NCI-H1417 (cell line): ENCODE measurements at places on chromosomes 1 and 21.

DNA sequence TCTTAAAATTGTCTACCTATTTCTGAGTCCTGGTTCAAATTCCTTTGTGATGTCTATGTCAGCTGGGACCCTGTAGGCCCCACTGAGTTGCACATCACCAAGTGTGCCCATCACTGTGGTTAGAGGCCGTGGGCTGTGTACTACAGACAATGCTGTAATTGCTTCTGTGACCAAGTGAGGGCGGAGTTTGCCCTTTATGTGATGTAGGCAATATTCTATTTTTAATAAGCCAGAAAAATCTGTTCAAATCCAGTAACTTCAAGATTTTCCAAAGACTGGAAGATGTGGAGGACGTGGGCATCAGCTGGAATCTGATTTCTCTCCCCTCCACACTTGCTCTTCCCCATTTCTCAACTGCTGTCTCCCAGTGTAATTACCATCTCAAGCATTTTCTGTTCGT lies 215.4 kb downstream of the PBX1 start:
- no peak for DNase-seq

DNA sequence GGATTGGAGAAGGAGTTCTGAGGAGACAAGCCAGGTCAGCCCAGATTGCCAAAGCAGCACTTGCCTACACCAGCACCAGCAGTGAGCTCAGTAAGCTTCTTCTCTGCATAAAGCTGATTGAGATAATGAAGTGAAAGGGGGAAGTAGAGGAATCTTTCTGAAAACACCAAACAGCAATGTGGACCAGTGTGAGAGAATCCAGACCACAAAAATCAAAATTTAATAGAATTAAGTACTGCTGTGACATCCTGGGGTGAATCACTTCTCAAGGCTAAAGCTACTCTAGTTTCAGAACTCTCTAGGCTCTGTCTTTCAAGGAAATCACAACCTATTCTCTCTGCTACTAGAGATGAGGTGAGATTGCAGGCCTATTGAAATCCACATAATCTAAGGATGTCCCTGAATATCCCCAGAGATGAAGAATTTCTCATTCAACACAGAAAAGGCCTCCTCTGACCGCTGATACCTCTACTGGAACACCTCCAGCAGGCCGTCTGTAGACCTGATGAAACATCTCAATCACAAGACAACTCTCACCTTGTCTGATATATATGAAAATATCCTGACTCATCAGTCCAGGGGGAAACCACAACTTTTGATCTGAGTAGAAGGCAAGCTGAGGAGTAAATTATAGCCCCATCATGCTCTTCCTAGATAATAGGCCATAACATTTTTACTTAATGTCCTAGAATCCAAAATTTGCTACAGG lies at the start of gene FCRL4:
FCRL4 (minus strand) TSS at position 127 of the 709 bp plus-strand sequence. CDS start 141 bp downstream, outside the sequence.
- no peak for DNase-seq

DNA sequence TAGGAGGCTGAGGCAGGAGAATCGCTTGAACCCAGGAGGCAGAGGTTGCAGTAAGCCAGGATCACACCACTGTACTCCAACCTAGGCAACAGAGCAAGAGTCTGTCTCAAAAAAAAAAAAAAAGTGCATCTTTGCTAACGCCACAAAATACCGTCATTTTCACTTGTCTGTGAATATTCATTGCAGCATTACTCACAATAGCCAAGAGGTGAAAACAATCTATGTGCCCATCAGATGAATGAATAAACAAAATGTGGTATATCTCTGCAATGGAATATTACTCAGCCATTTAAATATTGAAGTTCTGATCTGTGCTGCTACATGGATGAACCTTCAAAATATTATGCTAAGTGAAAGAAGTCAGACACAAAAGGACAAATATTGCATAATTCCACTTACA lies 7.9 kb upstream of the TIAM1 start:
- no peak for DNase-seq

GRCh38 chr1:185398022-185398421 lies 81.0 kb upstream of the IVNS1ABP start:
- DNase-seq = no peak

GRCh38 chr1:66764994-66765578 lies 12.8 kb downstream of the DYNLT5 start:
- peak; percentile 47 for DNase-seq

DNA sequence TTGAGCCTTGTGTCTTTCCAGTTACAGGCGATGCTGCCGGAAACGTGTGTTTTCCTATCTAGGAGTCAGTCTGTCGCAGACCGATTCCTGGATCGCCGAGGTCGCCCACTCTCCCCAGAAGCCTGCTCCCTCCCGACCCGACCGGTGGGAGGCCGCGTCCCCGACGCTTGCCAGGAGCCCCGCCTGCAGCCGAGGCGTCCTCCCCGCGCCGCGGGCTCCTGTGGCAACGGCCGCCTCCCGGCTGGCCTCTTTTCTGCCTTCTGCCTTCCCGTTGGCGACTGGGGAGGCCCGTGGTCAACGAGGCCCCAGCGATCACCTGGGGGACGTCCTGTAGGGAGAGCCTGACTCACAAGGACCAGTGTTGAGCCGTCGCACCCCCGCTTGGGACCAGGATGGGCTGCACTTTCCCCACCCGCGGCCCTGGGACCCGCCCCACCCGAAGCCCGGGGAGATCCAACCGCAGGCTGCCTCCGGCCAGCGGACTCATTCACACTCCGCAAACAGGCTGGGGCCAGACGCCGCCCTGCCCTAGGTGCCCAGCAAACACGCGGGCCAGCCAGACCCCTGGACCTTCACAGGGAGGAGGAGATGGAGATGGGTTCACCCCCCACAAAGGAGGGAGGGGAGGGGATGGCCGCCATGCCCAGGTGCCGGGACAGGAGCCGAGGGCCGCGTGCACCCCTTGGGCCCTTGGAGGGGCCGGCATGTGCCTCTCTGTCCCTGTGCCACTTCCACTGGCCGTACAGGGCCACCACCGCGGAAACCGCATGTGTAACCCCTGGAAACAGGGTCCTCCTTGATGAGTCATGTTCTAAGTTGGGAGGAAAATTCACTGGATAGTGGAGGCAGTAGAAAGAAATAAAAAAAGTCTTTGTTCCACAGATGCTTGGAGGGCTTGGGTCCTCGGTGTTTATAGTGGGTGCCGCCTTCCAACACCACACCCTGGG lies 7.2 kb upstream of the COL6A1 start:
- DNase-seq = no peak

DNA sequence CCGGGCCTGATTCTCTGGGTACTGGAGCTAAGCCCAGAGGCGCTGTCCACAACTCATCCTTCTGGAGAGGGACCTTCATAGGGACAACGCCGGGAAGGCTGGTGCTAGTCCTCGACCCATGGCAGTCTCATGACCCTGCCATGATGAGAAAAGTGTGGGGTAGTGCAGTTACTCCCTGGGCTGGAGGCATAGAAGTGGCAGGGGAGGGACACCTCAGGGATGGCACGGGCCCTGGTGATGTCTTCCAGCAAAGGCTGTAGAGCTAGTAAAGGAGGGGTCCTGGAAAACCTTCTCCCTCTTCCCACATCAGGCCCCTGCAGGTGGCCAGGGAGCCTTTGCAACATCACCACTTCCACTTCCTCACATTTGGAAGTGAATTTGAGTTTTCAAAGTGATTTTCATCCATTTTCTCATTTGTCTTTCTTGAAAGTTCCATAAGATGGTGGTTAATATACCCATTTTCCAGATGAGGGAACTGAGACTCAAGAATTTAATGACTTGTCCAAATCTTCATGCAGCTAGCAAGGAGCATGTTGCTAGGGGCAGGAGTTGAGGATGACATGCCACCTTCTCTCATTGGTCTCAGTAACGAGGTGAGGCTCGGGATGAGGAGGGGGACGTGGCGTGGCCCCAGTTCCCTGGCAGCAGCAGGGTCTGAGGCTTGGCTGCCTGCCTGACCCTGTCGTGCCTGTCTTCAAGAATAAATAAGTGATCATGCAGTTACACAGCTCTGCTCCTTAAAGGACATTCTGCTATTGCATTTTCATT lies 3.3 kb upstream of the GOLT1A start:
- DNase-seq = no peak

GRCh38 chr1:26121854-26122773 lies 10.5 kb downstream of the PDIK1L start:
- no peak for DNase-seq

DNA sequence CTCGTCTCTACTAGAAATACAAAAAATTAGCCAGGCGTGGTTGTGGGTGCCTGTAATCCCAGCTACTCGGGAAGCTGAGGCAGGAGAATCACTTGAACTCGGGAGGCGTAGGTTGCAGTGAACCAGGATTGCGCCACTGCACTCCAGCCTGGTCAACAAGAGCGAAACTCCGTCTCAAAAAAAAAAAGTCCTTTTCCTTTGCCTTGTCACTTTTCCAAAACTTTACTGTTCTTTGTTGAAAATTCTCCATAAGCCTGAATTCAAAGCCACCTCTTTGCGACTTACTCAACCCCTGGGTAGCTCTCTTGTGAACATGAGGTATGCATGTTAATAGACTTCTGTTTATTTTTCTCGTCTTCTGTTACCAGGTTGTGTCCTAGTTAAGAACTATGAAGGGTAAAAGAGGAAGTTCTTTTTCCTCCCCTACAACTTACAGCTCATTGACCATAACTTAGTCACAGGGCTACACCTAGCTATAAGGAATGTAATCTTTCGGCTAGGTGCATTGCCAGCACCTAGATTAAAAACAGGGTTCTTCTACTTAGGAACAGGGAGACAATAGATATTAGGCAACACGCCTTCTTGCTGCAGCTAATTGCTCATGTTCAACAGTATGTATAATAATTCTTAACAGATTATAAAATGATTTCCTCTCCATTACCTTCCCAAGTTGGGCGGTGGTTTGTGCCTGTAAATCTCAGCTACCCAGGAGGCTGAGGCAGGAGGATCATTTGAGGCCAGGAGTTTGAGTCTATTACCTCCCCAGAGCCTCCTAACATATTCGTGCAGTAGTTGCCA lies 40.9 kb downstream of the PTAFR start:
- DNase-seq = no peak

- no peak for DNase-seq
Measured at GRCh38 chr1:44210595-44210994, 2.7 kb upstream of the DMAP1 start.

- DNase-seq = peak; percentile 96
Measured at GRCh38 chr1:1307923-1308755, at the start of the genes ACAP3 and PUSL1. Gene ACAP3 (minus strand): TSS chr1:1307930. CDS start chr1:1307815, 115 bp downstream. Gene PUSL1 (plus strand): TSS chr1:1308597. CDS start chr1:1308644, 47 bp downstream.

GRCh38 chr1:184823080-184823479 lies 68.4 kb upstream of the EDEM3 start:
- DNase-seq = peak; percentile 99

GRCh38 chr1:198630863-198631262 lies 8.0 kb upstream of the PTPRC start:
- DNase-seq = peak; percentile 22

GRCh38 chr1:26161415-26162219 lies 2.7 kb downstream of the FAM110D start:
- peak; percentile 27 for DNase-seq

DNA sequence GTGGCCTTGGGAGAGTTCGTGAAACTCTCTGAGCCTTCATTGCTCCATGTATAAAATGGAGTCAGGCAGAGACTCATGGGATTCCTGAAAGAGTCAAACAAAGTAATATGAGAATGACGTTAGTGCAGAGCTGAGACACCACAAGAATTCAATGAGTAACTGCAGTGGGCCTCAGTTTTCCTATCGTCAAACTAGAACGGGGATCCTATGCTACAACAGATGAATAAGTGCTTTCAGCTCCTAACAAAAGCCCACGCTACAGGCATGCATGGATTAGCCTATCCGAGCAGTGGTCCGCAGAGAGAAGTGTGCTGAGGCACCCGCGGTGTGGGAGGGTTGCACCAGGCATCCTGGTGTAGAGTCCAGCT lies 124.7 kb downstream of the SYF2 start:
- no peak for DNase-seq

GRCh38 chr1:202085682-202086373 lies 36.9 kb upstream of the GPR37L1 start:
- DNase-seq = peak; percentile 48

DNA sequence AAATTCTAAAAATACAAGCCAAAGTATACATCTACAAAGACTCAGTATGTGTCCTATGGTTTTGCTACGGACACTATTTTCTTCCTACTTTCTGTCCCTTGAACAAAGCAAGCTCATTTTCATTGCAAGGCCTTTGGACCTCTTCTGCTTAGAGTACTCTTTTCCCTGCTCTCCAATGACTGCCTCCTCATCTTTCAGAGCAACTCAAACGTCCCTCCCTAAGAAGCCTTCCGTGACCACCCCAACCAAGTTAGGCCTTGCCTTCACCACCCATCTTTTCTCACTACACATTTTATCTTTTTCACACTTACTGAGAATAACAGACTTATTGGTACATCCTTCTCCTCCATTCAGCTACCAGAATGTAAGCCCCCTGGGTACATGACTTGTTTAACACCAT lies 39.9 kb downstream of the ENAH start:
- DNase-seq = no peak

DNA sequence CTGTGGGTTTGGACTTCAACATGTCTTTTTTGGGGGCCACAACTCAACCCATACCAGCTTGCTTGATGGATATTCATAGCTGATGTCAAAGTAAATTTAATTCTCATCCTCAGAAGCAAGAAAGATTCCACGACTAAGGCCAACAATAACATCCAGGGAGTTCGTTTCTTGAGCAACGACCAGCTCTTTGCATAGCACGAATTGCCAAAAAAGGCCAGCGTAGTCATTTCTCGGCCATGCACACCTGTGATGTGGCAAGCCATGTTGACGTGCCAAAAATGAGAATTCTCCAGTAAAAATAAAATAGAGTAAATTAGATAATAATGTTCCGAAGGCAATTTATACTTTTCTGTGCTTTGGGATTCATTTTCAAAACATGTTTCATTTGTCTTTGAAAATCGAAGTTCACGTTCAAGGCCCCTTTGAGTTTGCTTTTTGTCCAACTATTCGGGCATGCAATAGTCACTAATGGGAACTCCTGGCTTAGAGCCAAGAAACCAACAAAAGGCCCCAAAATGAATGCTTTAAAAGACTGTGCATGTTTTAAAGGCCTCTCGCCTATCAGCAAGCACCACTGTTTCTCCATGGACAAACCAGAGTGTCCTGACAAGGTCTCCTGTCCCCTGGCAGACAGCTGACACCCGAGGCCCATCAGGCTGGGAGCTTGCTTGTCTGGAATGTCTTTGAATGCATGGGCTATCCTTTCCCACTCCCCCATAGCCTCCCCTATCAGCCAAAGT lies 14.4 kb upstream of the IGSF5 start:
- no peak for DNase-seq

DNA sequence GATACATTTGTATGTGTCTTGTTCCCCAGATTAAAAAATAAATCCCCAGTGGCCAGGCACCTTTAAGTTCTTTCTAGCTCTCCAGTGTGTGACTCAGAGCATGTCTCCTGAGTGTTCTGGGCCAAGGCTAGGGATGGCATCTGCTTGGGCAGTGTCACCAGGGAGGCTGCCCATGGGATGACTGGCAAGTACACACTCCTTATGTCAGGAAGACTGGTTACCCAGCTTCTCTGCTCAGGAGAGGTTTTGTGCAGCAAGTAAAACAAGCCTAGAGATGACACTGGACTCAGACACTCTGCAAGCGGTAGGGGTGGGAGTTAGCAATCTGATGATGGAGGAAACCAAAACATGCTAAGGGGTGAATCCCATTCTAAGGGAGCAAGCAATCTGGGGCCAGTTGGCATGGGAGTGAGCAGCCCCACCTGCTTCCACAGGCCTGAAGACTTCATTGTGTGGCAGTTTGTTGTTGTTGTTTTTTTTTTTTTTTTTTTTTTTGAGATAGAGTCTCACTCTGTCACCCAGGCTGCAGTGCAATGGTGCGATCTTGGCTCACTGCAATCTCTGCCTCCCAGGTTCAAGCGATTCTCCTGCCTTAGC lies 137.1 kb downstream of the EDEM3 start:
- DNase-seq = no peak
